ENCODE measurements at places on chromosomes 1 and 21.

DNA sequence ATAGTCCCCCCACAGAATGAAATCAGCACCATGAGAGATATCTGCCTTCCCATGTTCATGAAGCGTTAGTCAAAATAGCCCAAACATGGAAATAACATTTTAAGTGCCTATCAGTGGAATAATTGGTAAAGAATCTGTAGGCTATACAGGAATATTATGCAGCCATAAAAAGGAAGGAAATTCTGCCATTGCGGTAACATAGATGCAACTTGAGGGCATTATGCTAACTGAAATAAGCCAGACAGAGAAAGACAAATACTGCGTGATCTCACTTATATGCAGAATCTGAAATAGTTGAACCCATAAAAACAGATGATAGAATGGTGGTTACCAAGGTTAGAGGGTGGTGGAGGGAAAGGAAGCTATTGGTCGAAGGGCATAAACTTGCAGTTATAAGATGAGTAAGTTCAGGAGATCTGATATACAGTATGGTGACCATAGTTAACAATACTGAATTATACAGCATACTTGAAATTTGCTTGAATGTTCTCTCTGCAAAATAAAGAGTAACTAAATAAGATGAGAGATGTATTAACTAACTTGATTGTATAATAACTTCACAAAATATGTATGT is 699 bp upstream of the IL23R start:
- DNase-seq = no peak

- no peak for DNase-seq
Measured at GRCh38 chr1:248825136-248825535, 579 bp downstream of the SH3BP5L start.

GRCh38 chr1:158286487-158286886 is 3.2 kb upstream of the CD1C start:
- no peak for DNase-seq

GRCh38 chr21:37210130-37210529 is 57.0 kb downstream of the VPS26C start:
- DNase-seq = no peak

DNA sequence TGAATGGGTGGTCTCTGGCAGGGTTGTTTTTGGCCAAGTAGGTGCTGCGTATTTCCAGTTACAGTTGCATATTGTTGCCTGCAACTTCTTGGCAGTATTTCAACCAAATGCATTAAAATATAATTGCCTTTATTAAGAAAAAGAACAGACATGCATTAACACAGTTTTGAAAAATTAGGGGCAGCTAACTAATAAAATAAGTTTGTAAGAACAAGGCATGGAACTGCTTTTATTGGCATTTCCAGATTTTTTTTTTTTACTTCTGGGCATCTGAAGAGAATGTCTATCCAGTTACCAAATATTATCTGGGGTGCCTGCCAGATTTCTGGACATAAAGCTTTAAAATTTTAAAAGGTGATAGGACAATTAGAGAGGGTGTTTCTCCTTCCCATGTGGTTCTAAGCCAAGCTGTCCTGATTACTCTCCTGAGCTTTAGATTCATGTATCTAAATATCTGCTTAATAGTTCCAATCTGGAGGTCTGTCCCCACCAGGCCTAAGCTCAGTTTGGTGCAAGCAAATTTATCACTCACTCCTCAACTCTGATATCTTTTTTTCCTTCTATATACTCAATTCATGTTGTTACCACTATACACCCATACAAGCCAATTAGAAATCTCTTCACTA is 553.3 kb upstream of the USP24 start:
- no peak for DNase-seq

GRCh38 chr1:109338091-109338490 is 31.3 kb upstream of the MYBPHL start:
- no peak for DNase-seq

DNA sequence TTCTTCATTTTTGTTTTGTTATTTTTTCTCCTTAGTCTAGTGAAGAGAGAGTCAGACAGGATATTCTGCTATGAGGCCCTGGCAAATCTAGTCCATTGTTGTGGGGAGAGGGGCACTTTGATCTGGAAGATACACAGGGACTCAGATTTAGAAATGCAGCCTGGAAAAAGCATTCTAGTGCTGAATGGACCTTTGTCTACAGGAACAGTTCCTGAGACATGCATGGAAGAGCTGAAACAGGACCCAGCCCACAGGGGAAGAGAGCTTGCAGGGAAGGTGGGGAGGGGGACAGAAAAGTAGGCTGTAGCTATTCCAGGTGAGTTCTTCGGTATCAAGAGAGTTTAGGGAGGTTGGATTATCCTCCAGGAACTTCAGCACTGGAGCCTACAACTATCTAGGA is 98.5 kb downstream of the AKT3 start:
- DNase-seq = no peak

- no peak for DNase-seq
Measured at GRCh38 chr1:10207810-10208209, 2.6 kb upstream of the KIF1B start.

- DNase-seq = no peak
Measured at GRCh38 chr1:185862235-185862634, 128.0 kb downstream of the HMCN1 start.

- no peak for DNase-seq
Measured at GRCh38 chr1:236979149-236979900, 24.9 kb downstream of the MT1HL1 start.

GRCh38 chr1:168469690-168470089 is 74.1 kb downstream of the XCL2 start:
- peak; percentile 41 for DNase-seq

DNA sequence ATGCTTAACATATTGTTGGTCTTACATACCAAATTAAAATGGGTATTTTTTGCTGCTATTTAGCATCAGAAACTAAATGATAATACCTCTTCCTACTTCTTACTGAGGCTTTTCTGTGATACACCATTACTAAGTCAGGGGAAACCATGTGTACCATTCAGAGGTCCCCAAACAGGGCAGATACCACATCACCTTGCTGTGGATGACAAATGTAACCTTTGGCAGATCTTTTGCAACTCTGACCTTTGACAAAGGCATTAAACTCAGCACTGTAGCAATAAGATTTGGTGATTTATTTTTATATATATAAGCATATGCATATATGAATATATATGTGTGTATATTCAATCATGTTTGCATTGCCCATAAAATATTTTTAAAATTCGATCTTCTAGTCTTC is 2.9 kb downstream of the FAM177B start:
- DNase-seq = no peak

DNA sequence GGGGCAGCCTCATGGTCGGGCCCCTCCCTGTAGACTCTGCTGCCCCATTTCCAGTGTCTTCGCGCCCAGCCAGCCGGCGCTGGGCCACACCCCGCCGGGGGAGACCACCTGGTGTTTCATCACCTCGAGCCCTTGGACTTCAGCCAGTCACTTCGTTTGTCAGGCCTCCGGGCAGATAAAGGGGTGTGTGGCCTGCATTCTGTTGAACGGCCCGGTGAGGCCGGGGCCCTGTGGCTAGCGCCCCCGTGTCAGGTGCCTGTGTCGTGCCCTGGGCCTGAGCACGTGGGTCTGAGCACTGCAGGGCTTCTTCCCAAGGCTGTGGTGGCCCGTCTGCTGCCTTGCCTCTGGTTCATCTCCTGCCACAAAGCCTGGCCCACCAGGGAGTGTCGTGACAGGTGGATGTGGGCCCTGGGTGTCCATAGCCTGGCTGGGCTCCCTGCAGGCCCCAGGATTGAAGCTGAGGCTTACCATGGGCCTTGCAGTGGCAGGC is 65.2 kb upstream of the DIP2A start:
- DNase-seq = no peak

GRCh38 chr1:39282537-39283216 is 78.2 kb downstream of the MACF1 start:
- no peak for DNase-seq

- no peak for DNase-seq
Measured at GRCh38 chr1:78038491-78038939, 7.3 kb upstream of the GIPC2 start.

DNA sequence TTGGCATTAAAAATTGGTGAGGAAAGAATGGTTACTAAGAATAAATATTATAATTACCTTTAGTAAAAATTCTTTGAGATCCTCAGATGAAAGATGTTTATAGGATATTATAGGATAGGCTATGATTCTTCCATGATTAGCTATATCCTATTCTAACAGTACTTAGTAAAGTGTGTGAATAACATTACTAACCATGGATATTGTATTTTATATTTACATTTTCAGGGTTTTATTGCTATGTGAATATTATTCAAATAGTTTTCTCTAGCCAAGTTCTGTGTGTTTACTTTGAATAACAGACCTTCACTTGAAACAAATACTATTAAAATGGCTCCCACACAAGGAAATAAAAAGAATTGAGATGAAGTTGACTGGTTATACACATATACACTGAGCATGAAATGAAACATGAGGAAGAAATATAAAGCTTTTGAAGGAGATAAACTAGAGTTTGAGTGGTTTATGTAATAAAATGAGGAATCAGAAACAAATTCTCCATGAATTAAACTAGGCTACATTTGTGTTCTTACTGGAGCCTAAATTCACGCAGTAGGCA is 479.4 kb upstream of the PKN2 start:
- DNase-seq = no peak

DNA sequence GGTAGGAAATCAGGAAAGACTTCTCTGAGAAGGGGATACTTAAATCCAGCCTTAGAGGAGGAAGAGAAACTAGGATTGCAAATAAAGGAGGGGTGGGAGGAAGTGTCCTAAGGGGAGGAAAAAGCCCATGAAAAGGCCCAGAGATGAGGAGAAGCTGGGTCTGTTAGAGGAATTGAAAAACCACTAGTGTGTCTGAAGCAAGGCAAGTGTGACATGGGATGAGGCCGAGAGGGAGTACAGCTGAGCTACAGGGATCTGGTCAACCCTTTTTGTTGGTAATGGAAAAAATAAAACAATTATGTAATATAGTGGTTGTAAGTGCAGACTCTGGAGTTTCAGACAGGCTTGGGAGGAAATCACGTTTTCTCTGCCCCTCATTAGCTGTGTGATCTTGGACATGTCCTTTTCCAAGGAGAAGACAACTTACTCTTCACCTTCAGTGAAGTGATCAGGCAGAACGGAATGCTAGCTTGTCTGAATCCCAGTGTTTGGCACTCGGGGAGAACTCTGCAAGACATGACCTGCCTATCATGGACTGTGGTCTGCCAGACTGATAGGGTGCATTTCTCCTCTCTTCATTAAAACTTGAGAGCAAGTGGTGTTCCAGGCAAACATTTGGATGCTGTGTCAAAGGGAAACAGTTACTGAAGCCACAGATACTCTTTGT is 7.4 kb upstream of the S100A10 start:
- DNase-seq = no peak

DNA sequence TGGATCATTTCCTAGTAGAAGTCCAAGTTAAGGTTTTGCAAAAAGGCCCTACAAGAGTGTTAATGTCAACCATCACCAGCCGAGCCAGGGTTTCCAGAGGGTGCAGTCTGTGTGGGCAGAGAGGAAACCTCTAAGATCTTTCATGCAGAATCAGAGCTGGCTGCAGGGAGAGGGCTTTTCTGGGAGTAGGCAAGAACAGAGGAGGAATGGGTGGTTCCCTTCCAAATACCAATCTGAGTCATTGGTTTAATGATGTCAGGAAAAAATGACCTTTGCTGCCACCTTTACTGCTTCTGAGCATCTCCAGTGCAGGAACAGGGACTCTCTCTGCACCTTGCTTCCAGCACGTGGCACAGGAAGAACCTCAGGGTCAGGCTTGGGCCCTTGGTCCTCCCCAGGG is 73.8 kb downstream of the TNR start:
- DNase-seq = no peak

- DNase-seq = no peak
Measured at GRCh38 chr1:19866029-19866428, 16.2 kb upstream of the OTUD3 start.

- DNase-seq = peak; percentile 95
Measured at GRCh38 chr1:25997828-25998761, at the start of gene PAFAH2. Gene PAFAH2 (minus strand): TSS chr1:25998063. CDS start chr1:25990816, 7,247 bp downstream.

DNA sequence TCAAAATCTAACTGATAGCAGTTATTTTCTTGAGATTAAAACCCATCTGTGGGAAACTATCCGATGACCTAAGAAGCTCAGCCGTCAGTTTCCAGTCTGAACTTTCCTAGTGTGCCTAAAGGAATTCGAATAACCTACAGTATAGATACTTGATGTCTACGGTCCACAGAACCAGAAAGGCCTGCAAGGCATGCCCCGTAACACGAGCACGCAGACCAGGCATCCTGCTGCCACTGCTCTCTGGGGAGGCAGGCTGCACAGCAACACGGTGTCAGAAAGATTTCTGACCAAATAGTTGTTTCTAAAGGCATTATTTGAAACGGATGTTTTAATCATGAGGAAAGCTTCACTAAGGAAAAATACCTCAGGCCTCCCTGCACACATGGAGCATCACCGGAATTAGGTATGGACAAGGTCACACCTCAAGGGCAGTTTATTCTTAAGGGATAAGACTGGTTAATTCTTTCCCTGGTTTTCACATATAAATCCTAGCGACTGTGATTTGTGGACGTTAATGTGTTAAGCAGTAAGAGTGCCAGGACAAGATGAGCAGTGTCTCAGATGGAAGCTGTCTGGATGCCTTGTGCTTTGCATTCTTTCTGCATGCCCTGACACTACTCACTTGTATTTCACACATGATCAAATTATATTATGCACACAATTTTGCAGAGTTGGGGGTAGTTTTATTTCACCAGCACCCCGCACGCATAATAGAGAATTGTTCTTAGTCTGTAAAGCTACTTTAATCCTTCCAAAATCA is 49.0 kb upstream of the NADK start:
- DNase-seq = no peak

DNA sequence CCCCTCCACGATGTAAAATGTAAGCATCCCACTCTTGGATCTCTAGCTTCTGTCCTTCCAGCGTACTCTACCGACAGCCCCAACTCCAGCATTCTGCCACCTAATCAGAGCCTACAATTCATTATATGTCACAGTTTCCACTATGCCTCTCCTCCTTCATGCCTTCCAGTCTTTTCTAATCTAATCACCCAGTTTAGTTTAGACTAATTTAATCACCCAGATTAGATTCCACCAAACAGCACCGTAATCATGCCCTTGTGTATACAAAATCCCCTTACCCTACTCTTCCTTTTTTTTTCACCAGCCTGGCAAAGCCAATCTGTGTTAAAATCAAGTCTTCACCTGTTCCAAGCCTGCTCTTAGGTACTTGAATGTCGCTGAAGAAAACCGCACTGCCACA is 49.8 kb upstream of the KANK4 start:
- no peak for DNase-seq

- no peak for DNase-seq
Measured at GRCh38 chr1:64126581-64126980, 76.8 kb upstream of the UBE2U start.

DNA sequence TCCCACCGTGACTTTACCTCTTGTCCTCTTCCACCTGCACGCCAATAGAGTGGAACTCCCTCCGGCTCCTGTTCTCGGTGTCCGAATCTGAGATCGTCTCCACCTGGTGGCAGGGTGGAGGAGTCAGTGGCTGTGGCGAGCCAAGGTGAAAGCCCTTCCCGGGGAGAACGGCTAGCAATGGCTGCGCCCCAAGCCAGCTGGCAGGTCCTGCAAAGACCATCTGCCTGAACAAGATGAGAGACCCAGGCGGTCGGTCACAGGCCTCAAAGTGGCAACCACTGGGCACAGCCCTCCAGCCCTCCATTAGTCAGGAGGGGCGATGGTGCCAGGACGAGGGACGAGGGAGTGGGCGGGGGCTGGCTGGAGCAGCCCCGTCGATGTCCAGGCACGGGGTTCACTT is 25.4 kb upstream of the SMIM12 start:
- DNase-seq = no peak

- no peak for DNase-seq
Measured at GRCh38 chr1:238960071-238960470, 426.3 kb upstream of the CHRM3 start.

Measured in stimulated activated CD4-positive, alpha-beta T cell treated with anti-CD3 and anti-CD28 coated beads, Interleukin-2, amount 100 ng/mL, for 24 hours (primary cell).